Mucosa of gallbladder (tissue), 1 donor: ENCODE measurements at places on chromosomes 2 and 18. TPM values are rescaled to one million over a fixed set of nuclear protein-coding genes. Genes with fewer than 3 reads are reported as not detected.

GRCh38 chr18:24999650-25000267 lies 352.2 kb downstream of the ZNF521 start:
- DNase-seq: no peak

DNA sequence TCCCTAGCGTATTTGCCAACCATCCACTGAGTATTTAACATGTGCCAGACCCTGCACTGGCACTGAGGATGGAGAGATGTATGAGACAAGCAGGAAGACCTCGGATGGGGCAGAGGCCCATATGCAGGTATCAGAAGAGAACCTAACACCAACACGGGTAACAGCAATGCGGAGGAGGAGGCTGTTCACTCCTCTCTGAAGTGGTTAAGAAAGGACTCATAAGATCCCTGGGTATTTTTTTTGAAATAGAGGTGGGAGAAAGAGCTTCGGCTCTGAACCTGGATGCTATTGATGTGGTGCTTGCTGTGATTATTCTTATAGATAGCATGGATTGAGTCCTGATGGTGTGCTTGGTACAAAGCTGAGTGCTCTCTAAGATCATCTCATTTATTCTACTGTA lies 418.3 kb downstream of the LPIN1 start:
- DNase-seq: no peak

GRCh38 chr2:13114391-13114790 lies 397.7 kb downstream of the TRIB2 start:
- DNase-seq: no peak

GRCh38 chr2:19488009-19488691 lies 129.7 kb upstream of the OSR1 start:
- no peak for DNase-seq

DNA sequence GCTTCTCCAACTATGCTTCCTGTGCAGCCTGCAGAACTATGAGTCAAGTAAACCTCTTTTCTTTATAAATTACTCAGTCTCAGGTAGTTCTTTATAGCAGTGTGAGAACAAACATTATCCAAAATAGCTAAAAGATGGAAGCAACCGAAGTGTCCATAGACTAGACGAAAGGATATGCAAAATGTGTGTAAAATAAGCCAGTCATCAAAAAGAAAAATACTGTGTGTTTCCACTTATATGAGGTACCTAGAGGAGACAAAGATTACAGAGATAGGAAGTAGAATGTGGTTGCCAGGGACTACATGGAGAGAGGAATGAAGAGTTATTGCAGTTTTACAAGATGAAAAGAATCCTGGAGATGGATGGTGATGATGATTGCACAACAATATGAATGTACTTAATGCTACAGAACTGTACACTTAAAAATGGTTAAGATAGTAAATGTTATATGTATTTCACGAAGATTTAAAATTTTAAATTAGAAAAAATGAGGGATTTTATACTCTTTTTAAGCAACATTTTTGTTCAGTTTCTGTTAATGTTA lies 99.3 kb upstream of the FN1 start:
- DNase-seq: no peak

DNA sequence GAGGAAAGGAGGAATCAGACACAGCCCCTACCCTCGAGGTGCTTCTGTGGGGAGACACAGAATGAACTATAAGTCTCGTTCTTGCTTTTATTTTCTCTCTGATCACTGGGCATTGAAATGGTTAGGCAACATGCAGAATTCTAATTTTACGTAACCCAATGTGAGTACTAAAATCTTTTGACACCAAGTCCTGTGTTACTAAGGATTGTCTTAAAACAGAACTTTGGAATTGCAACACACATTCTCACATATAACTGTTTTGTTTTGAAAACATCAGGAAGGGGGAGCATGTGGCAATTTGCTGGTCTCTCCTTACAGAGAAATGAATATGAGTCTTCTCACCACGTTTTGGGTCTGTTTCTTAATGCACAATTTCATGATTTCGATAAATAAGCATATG lies 23.6 kb upstream of the SULT1C4 start:
- no peak for DNase-seq

DNA sequence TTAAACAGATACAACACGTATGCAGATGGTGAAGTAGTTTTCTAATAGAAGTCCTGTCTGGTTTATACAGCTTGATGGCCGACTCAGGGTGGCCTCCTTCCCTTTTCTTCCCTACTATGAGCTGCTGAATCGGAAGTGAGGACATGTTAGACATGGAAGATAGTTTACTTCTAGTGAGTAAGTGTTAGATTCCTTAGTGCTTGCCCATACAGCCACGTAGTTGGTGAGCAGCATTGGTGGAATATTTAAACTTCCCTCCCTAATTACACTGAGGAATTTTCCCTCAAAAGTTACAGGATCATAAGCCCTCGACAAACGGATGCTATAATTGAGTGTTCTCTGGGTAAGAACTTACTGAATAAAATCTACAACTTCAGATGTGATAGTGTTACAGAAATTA lies 52.1 kb downstream of the RHBDD1 start:
- DNase-seq: no peak

GRCh38 chr2:68196120-68196716 lies 38.5 kb downstream of the PNO1 start:
- peak; percentile 38 for DNase-seq

DNA sequence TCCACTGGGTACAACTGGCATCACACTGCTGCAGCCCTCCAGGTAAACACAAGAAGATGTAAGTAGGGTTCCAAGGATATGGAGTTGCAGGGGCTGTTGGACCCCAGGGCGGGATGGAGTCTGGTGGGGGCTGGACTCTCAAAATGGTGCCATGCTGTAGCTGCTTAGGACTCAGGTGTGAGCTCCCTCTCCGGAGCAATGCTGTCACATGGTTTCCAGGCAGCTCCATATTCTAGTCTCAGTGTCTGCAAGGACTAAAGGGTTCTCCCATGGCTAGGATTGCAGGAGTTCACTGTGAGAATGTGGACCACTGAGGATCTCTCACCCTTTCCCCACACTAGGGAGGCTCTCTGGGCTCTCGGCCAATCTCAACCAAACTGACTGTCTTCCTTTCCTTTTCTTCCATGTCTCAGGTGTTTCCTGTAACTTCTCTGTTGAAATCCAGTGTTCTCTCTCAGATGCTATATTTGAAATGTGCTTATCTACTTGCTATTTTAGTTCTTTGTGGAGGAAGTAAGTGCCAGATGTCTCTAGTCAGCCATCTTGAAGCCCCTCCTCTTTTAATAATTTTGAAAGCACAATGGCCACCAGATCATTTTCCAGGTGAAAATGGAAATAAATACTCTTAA lies 57.6 kb downstream of the CCNT2 start:
- no peak for DNase-seq

DNA sequence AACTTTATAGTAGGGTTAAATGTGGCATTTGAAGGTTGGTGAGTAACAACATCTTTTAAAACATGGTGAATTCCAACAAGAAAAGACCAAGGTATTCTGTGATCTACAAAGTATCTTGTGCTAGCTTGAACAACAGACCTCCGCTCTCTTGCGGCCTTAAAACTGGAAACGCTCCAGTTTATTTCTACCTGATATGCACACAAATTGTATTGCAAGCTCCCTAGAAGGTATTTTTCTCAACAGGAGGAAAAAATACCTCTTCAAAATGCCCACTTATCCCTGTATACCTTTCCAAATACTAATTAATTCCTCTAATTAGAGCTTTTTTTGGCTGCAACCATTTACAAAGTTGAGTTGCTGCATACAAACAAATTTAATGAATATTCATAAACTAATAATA lies 69.5 kb downstream of the KCNH7 start:
- no peak for DNase-seq

DNA sequence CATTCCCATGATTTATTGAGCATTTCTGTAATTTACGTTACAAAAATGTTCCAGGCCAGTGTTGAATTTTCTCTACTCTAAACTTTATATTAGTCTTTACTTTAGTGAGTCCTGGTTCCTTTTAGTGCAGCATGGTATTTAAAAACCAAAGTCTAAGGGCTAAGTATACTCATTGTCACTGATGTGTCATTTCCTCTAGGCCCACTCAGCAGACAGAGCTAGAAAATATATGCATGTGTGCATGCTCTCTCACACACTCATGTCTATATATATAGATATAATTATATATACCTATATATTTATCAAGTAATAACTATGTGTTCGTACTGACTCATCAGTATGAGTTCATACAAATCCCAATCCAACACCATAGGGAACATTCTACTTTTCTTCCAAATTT lies 132.5 kb upstream of the SLC8A1 start:
- DNase-seq: no peak

DNA sequence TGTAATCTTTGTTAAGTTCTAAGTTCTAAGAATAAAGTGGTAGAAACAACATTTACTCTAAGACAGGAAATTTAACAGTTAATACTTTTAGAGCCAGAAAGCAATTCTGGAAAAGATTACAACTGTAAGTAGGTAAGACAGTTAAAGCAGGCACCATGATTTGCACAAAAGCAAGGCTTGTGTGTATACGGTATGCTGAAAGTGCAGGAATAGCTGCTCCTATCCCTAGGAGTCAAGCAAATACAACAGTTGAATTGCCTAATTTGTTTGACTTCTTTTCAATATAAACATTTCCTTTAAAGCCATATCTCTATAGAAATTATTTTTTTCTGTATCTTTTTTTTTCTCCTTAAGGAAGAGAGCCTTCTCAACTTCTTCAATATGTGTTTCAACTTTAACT lies 116.4 kb downstream of the KCNJ3 start:
- no peak for DNase-seq

- DNase-seq: peak; percentile 13
Measured at GRCh38 chr18:72830109-72830508, 37.7 kb downstream of the NETO1 start.

- no peak for DNase-seq
Measured at GRCh38 chr2:36367895-36368353, 12.3 kb downstream of the CRIM1 start.

DNA sequence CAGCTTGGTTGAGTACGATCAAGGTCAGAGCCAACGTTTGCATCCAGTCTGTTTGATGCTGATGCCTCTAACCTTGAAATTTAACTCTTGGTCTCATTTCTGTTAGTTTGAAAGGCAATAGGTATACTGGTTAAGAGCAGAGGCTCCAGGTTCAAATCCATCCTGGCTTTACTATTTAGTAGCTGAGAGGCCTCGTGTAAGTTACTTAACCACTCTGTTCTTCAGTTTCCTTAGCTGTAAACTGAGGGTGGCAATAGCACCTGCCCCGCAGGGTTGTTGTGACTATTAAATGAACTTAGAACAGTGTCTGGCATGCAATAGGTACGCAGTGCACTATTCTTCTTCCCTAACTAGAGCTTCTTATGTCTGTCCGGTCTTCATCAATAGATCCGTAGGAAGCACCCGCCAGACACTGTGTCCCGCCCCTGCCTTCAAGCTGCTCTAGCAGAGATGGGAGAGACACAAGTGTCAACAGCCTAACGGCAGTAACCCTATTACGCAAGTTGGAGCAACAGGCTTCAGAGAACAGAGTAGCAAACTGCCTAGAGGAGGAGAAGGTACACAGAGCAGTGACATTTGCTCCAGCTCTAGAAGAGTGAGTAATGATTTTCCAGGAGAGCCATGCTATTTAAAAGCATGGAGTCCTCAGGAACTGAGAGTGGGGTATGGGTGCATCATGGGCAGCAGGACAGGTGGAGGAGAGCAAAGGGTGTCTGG lies 62.7 kb upstream of the ST3GAL5 start:
- peak; percentile 29 for DNase-seq

GRCh38 chr2:228848638-228849037 lies 422.4 kb downstream of the PID1 start:
- no peak for DNase-seq

DNA sequence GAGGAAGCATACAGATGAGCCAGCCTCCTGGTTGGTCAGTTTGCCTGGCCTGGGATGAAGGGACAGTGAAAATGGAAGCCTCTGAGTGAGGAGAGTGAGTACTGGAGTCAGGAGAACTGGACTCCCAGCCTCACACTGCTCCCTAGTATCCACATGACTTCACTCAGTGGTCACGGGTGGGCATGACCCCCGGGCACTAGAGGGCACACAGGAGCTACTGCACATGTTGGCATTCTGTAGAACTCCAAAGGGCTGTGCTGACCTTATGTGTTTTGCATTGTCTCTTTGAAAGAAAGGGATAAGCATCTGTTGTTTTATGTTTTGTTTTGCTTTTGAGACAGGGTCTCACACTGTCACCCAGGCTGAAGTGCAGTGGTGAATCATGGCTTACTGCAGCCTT lies 23.7 kb downstream of the NCAPH start:
- no peak for DNase-seq

GRCh38 chr2:42910645-42911405 lies 118.4 kb upstream of the HAAO start:
- no peak for DNase-seq

GRCh38 chr18:9453283-9453682 lies 22.0 kb upstream of the RALBP1 start:
- DNase-seq: no peak

DNA sequence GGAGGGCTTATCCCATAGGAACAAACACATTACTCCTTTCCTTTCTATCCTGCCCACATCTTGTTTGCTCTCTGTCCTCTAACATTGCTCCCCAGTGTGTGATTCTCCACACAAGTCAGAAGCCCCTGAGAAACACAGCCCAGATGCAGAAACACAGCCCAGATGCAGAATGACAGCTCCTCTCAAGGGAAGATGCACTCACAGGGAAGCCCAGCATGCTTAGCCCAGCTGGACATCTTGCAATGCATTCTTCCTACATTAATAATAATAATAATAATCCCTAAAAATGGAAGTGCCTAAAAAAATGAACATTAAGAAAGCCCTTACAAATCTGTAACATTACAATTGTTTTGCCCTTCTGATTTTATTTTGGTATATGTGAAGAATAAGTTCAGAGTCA lies 172.1 kb downstream of the CBLN2 start:
- DNase-seq: no peak

DNA sequence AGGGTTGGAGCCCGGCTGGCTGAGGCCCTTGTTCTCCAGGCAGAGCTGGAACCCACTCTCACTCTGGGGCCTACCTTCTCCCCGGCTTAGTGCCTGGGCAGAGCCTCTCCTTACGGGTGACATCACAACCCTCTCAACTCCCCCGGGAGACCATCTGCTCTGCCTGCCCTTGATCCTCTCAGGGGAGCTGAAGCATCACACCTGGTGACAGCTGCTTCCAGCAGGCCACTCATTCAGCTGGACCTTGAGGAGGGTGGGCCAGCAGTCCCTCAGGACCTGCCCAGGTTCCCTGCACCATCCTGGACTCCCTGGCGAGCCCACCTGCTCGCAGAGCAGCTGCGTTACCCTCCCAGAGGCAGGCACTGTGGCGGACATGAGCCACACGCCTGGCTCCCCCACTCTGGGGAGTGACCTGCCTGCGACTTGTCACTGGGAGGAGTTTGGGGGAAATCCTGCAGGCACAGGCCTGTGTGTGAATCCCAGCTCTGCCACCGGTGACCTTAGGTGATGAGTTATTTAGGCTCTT lies 13.1 kb downstream of the HS6ST1 start:
- no peak for DNase-seq

GRCh38 chr2:104678181-104678580 lies 175.7 kb upstream of the POU3F3 start:
- no peak for DNase-seq

GRCh38 chr2:238567067-238567855 lies 140.5 kb downstream of the ASB1 start:
- no peak for DNase-seq

Gene DHRS9
- 2.0 TPM for total RNA-seq

Gene BCL11A
- 21.3 TPM for total RNA-seq

Gene FHOD3
- total RNA-seq: 24.9 TPM

Gene NFU1
- 37.6 TPM for total RNA-seq

Gene IL1R1
- total RNA-seq: 51.9 TPM

Gene PTPN18
- 126 TPM for total RNA-seq

Gene THSD7B
- 0.75 TPM for total RNA-seq

Gene AP1S3
- total RNA-seq: 43.3 TPM

Gene CYB5A
- 566 TPM for total RNA-seq
